ENCODE measurements at places on chromosomes 4 and X. TPM values are rescaled to one million over a fixed set of nuclear protein-coding genes. Genes with fewer than 3 reads are reported as not detected.
A peak's percentile ranks its signal among the peaks of the same experiment; 100 is the strongest.

- DNase-seq: no peak
These were observed 14.8 kb upstream of the MXD4 start for GRCh38 chr4:2276581-2277325.

DNA sequence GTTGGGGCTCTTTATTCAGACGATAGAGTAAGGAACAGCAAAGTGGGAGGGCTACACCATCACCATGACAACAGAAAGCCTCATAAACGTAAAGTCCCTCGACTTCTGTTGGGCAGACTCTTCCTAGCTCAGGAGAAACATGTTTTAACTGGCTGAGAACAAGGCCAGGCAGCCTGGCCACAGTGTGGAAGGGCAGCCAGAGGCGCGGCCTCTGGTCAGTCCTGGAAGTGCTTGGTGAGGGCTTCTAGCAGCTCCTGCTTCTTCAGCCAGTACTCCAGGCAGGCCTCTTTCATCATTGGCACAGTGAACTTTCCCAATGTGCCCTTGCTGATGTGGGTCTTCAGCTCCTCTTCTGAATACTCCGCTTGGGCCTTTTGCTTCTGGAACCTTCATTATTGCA lies 690.9 kb downstream of the PCDH19 start:
- DNase-seq: no peak

DNA sequence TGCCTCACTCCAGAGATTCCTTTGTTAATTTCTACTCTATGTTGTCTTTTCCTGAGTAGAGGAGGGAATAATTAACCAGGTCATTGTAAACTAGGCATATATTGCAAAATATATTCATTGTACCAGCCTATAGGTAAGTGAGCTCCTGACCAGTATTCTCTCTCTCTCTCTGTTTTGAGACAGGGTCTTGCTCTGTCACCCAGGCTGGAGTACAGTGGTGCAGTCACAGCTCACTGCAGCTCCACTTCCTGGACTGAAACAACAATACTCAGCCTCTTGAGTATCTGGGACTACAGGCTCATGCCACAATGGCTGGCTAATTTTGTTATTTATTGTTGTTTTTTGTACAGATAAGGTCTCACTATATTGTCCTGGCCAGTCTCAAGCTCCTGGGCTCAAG lies 198.3 kb downstream of the ARAP2 start:
- no peak for DNase-seq

DNA sequence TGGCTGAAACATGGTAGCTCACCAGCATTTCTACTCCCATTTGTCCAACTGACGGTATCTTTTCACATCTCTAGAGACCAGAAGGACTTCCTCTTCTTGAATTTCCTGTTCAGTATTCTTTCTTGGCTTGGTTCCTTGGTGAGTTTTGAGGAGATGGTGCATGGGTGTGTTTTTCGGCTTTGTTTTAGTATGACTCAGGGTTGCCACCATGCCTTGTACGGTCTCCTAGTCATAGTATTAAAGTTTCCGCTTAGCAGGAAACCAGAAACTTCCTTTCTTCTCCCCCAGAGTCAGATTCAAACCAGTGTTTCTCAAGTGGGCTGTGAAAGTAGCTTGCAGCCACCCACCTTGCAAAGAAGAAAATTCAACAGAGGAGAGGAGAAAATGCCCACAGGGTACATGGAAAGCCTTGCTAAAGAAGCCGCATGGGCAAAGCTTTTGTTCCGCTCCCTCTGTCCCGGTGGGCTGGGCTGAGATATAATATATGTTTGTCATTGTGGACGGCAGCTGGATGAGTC lies 5.7 kb downstream of the CD99 start:
- DNase-seq: no peak

- no peak for DNase-seq
These were observed 5.0 kb downstream of the P2RY10 start for GRCh38 chrX:78950009-78950835.

GRCh38 chr4:78207541-78207940 lies 150.4 kb downstream of the FRAS1 start:
- DNase-seq: no peak

DNA sequence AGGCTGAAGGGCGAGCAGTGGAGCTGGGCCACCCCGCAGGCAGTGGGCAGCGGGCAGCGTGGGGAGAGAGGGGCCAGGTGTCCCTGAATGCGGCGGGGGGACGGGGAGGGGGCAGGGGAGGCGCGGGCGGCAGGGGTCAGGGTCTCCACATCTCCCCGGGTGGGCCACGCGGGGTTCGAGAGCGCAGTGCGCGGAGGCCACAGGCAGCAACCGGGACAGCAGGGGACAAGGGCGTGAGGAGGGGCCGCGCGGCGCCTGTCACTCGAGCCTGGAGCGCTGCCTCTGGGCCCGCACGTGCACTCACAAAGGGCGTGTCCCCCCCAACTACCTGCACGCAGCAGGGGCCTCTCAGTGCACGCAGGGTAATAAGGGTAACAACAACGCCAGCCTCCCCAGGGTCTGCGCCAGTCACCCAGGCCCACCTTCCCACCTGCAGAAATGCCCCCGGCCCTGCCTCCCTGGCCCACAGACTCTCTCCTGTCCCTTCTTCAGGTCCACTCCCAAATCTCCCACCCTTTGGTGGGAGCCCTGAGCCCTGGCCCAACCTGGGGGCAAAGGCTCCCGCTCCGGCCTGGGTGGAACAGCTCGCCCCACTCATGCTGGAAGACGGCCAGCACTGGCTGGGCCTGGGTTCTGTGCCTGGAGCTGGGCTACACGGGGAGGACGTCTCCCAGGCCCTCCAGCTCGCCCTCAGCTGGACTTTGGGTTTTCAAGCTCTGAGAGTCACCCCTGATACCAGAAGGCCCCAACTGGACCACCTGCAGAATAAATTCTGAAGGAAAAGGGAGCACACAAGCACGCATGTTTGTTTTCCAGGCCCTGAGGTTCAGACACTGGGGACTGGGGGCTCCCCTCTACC lies 53.2 kb downstream of the ZFYVE28 start:
- no peak for DNase-seq

DNA sequence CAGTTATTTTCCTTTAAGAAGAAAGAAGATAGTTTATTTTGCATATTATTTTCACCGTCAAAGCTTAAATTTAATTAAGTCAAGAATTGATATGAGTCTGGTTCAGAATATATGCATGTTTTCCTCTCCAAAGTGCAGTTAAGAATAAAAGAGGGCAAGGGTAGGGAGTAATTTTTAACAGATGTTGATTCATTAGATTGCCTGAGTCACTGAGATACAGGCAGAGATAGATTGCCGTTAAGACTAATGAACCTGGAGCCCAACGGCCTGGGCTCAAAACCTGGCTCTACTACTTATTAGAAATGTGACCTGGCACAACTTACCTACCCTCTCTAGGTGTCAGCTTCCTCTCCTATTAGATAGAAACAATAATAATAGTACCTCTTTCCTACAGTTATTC lies 1037.4 kb upstream of the PABPC4L start:
- DNase-seq: no peak

DNA sequence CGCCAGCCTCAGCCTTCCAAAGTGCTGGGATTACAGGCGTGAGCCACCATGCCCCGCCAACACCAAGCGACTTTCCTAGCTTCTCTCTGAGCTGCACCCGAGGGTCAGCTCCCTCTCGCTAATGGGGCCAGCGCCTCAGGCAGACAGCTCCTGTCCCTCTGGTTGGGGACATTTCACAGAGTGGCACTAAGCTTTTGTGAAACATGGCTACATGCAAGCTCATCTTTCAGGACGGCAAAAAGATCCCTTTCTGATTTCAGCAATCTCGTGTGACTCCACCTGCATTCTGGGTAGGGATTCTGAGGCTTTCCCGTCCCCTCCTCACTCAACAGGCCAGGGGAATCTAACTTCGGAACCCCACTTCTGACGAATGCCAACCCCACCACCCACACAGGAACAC lies 31.0 kb upstream of the C4orf50 start:
- DNase-seq: no peak

- no peak for DNase-seq
These were observed 149.3 kb downstream of the PALLD start for GRCh38 chr4:168646001-168646768.

- DNase-seq: no peak
These were observed 8.1 kb downstream of the ENPEP start for GRCh38 chr4:110484029-110484428.

GRCh38 chrX:20693078-20693477 lies 426.4 kb upstream of the RPS6KA3 start:
- DNase-seq: no peak

DNA sequence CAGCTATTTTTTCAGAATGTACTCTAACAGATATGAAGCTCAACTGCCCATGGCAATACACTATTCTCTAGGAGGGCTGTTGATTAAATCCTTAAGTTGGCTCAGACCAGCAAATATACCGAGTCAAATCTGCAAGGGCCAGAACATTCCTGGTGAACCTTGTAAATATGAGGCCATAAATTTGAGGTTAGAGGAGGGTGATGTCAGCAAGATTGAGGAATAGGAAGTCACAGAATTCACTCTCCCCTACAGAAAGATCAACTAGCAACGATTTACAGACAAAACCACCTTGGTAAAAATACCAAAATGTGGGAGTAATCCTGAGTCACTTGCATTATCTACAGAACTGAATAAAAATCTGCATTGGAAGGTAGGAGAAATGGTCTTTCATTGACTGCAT lies 399.3 kb downstream of the GPM6A start:
- DNase-seq: no peak

DNA sequence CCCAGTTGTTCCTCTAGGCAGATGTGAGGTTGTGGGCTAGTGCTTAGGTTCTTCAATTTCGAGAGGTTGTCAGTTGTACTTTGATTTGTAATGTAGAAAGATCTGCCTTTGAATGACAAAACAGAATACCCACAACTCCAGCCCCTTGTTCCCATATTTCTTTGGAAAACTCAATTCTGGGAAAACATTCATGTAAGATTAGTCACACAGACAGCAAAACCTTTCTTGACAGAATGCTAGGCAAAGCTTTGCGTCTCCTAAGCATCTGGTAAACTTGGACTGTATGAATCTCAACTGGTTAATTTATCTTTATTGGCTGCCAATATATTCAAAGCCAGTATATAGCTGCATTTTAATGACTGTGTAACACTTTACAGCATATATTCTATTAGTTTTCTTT lies 34.9 kb downstream of the NOCT start:
- no peak for DNase-seq

DNA sequence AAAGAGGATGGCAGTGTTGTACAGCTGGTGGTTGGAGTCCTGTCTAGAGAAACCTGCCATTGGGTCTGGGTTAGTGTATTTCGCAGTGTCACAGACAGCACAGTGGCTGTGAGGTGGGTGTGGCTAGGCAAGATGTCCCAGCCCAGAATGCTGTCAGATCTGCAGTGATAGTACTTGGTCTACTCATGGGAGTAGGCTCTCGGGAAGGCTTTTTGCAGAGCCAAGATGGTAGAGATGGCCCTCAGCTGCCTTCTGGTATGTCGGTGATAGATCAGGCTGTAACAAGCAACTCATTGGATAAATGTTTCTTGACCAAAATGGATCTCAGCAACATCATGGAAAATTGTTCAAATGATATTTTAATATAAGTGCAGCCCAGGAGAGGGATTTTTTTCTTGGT lies 84.3 kb upstream of the WDR1 start:
- no peak for DNase-seq

DNA sequence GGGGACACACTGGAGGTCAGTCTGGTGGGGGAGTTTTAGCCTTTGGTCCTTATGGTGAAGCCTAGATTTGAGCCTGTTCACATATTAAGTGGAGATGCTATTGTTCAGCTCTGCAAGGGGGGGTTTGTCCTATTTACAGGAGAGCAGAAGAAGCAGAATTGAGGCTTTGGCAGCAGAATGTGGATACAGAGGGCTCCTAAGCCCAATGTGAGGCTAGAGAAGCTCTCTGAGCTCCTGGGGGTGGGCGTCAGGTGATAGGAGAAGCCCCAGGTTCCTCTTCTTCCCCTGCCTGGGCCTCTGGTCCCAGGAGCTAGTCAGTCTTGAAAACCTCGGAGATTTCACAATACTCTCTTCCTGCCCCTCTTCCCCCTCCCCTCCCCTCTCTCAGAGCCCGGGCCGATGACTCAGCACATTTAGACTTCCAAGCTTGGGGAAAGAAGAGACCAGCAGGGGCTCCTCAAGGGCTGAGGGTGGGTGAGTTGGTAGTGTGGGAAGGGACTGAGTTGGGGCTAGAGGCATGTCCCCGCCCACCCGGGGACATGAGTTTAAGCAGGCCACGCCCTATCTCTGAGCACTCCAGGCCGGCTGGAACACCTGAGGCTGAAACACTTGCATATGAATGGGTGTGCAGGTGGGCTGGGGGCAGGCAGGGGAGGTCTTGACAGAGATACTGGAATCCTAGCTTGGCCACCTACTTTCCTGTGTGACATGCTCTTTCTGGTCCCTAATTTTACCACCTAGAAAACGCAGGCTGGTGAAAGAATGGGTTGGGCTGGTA lies 3.4 kb downstream of the TFE3 start:
- peak; percentile 69 for DNase-seq

DNA sequence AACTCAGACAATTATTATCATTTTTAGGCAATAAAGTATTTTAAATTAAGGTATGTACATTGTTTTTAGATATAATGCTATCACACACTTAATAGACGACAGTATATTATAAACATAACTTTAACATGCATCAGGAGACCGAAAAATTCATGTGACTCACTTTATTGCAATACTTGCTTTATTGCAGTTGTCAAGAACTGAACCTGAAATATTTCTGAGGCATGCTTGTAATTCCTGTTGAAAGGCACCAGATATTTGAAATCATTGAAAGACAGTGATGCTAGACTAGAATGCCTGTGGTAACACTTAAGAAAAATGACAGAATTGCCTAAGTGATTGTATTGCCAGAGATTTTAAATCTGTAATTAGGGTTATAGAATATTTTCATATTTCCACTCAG lies 175.6 kb upstream of the MAGEB2 start:
- DNase-seq: no peak

VCX2 gene
- total RNA-seq: not detected

CYLC1 gene
- not detected for total RNA-seq

TRIM61 gene
- 1.8 TPM for total RNA-seq

Measured in endothelial cell (in vitro differentiated cells).